ENCODE measurements at places on chromosomes 3 and 15.

DNA sequence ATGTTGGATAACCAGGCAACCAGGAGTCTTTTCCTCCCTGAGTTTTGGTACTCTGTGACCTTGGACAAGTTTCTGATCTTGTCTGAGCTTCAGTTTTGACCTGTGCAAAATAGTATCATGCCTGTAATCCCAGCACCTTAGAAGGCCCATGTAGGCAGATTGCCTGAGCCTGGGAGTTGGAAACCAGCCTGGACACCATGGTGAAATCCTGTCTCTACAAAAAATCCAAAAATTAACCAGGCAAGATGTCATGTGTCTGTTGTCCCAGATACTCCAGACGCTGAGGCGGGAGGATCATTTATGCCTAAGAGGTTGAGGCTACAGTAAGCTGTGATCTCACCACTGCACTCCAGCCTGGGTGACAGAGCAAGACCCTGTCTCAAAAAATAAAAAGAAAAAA lies 114.8 kb downstream of the IL12A start:
- DNase-seq: no peak

- DNase-seq: no peak
Observed at GRCh38 chr15:66730168-66731021, 28.4 kb downstream of the SMAD6 start.

DNA sequence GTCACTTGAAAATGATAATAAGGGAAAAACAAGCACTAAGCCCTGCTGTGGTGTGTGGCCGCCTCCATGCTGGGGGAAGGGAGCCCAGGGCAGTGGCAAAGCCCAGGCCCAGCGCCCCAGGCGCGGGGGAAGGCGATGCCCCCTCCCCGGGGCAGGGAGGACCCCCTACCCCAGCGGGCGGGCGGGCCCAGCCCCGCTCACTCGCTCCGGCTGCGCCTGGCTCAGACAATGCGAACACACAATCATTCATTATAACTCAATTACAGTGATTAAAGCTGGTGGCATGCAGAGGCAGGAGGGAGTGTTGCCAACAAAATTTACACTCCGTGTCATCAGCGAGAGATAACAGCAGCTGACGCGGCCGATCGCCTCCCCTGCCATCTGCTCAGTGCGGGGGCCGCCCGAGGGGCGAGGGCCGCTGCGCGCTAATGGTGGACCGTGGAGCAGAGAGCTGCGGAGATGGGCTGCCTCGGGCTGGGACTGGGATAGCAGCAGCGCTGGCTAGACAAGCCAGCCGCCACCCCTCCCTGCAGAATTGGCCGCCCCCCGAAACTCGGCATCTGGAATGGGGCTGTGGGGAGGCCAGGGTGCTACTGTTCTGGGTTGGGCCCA lies 64.1 kb downstream of the TLE3 start:
- no peak for DNase-seq

GRCh38 chr3:115272036-115272824 lies 125.1 kb upstream of the ZBTB20 start:
- DNase-seq: no peak

- DNase-seq: no peak
Observed at GRCh38 chr3:44114142-44114541, 127.5 kb upstream of the TOPAZ1 start.

DNA sequence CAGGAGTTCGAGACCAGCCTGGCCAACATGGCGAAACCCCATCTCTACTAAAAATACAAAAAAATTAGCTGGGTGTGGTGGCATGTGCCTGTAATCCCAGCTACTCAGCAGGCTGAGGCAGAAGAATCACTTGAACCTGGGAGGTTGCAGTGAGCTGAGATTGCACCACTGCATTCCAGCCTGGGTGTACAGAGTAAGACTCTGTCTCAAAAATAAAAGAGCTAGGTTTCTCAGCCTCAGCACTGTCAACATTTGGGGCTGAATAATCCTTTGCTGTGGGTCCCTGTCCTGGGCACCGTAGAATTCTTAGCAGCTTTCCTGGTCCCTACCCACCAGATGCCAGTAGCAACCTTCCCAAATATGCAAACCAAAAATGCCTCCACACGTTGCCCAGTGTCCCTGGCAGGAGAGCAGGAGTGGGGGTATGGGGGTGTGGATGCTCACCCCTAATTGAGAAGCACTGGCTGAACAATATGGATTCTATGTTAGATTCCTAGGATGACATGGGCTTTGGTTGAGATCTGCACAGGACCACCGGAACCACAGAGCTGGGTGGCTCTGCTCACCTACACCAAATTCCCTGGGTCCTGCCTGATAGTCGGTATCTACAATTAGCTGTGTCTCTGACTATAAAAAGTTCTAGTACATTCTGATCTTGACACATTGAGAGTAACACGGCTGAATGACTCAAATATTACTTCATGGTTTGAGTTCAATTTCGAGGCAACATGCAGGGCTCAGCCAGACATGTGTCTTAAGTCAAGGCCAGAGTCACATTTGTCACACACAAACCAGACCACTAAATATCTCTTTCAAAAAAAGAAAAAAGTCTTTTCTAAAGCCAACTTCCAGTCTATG lies 577.0 kb upstream of the MDFIC2 start:
- no peak for DNase-seq

DNA sequence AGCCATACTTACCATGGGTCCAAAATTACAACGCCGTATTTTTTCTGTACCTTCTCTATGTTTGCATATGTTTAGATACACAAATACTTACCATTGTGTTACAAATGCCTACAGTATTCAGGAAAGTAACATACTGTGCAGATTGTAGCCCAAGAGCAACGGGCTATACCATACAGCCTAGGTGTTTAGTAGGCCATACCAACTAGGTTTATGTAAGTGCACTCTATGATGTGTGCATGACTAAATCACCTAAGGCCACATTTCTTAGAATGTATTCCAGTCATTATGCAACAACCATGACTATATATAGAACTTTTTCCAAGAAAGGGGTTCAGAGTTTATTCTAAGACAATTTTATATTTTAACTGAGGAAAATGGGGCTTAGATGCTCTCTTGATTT lies 411.7 kb downstream of the MAGI1 start:
- no peak for DNase-seq

DNA sequence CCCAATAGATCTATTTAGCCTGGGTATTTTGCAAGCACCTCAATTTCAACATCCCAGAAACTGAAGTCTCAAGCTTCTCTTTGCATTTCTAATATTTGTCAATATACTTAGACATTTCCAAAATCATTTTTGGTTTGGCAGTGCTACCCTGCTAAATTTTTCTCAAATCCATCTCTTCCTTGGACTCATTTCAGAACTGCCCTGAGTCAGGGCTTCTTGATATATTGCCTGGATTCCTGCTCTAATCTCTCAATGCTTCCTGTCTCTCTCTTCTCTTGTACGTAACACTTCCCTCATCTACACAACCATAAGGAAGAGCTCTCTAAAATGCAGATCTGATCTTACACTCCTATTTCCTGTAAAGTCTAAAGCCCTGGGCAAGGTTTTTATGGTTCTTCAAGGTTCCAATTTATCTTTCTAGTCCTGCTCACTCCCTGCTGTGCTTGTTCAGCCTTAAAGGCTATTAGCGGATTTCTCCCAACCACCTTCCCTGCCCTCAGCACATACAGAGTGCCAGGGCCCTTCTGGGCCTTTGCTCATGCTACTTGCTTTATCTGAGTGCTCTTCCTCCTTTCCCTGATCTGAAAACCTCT lies 53.0 kb upstream of the MME start:
- DNase-seq: no peak

Data from GOT3 (cell line).